Hindlimb muscle (tissue), 1 donor: ENCODE measurements at places on chromosomes 11 and 22.

DNA sequence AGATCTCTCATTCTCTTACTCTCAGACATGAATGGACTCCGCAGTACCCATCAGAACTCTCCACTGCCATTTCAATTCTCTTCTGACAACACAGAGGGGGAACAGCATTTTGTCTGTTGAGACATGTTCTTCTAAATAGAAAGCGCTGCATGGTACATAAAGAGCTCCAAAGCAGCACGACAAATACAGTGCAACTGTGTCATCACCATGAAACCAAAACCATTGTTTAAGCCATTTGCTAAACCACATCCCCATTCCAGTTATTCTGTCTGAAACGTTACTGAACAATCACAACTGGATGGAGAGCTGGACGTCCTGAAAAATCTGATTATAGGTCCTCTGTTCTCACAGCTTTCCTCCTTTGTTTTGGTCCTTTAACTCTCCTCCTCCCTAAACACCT lies 17.9 kb upstream of the TENM4 start:
- DNase-seq: no peak

GRCh38 chr11:61022311-61023085 lies 51.0 kb downstream of the CD6 start:
- DNase-seq: no peak

- no peak for DNase-seq
Measured at GRCh38 chr22:38397189-38398085, 57.6 kb downstream of the KCNJ4 start.

DNA sequence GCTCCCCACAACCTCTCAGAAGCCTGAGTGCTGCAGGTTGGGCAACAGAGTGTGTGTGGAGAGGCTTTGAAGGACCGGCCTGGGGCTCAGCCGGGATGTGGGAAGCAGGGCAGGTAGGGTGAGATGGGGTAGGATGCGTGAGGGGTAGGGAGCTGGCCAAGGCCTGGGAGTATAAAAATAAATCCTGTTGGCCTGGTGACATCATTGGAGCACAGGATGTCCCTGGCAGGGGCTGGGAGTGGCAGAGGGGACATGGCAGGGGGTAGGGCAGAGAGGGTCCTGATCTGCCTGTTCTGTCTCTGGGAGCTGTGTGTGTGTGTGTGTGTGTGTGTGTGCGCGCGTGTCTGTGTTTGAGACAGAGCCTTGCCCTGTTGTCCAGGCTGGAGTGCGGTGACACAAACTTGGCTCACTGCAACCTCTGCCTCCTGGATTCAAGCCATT lies 28.6 kb downstream of the TEF start:
- DNase-seq: no peak

GRCh38 chr22:29724843-29725242 lies 5.0 kb downstream of the CABP7 start:
- DNase-seq: no peak

- DNase-seq: no peak
Measured at GRCh38 chr11:69912161-69912910, 93.1 kb upstream of the FGF3 start.

DNA sequence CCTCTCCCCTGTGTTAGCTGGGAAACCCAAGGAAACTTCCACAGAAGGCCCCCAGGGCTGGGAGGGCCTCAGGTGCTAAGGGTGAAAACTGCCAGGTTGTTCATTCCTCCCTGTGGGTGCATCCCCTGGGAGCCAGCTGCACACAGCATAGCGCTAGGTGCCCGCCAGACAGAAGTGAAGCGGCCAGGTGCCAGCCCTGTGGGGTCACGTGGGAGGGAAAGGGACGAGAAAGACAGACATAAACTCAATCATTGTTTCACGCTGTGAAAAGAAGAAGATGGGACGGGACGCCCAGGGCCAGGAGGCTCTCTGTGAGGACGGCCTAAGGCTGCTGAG lies 31.6 kb upstream of the HMOX1 start:
- DNase-seq: peak; percentile 39

DNA sequence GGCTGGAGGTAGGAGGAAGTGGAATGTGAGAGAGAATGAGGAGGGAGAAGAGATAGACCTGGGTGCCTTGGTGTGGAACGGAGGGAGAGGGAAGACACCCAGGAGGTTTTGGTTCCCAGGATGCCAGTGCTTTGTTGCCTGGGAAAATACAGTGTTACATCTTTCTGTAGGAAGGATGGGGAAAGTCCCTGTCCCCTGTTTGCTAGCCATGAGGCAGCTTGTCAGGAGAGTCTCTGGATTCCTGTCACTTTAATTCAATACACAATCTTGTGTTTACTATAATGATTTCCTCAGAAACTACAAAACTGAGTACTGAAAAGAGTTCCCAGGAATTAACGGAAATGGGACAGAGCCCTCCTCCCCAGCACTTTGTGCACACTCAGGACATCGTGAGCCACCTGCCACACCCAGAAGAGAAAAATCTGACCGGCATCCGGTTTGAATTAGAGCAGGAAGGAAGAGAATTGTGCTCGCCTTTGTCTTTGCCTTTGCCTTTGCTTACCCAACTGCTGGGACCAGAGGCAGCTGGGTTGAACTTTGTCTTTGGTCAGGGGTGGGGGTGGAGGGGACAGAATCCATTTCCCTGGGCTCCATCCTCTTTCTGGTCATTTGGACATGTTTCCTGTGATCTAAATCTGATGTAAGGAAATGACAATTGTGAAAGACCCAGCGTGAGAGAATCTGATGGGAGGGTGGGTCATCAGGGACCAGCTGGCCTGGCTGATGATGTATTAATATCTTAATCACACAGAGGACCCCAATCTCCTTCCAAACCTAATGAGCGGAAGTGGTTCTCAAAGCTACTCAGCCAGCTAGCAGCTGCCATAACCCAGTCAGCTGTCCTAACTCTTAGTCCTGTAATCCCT lies 1.3 kb upstream of the LIMK2 start:
- DNase-seq: no peak

DNA sequence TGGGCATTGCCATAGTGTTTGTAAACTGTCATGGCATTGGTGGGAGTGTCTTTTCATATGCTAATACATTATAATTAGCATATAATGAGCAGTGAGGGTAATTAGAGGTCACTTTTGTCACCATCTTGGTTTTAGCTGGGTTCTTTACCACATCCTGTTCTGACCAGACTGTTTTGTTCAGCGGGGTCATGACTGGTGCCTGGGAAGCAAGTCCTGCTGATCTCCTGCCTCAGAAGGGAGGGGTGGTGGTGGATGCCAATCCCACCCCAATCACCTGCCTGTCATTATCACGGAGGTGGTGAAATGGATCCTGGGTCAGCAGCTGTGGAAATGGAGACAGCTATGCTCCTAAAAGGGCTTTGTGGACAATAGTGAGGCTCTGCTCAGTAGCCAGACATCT lies 31.2 kb downstream of the IL18 start:
- DNase-seq: no peak

GRCh38 chr11:46916286-46917108 lies 1.9 kb downstream of the LRP4 start:
- peak; percentile 70 for DNase-seq

DNA sequence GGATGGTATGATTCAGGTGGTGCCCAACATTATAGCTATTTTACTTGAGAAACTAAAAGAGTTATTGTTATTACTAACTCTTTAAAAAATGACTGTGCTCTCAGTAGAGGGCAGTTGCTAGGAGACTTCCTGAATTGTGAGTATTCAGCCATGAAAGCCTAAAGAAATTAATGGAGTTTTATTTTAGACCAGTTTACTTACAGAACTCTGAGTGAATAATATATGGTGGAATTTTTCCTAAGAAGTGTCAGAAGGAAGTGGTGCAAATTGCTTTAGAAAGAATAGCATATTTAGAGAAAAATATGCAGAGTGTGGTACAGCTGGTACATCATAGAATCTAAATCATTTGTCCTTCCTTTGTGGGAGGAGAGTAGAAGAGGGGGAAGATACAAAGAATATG lies 689.9 kb upstream of the CCDC90B start:
- no peak for DNase-seq

GRCh38 chr11:1608363-1608762 lies at the start of gene KRTAP5-3:
TSS of gene KRTAP5-3 (minus strand) at chr11:1608463. CDS start at chr11:1608385, 78 bp downstream.
- no peak for DNase-seq

DNA sequence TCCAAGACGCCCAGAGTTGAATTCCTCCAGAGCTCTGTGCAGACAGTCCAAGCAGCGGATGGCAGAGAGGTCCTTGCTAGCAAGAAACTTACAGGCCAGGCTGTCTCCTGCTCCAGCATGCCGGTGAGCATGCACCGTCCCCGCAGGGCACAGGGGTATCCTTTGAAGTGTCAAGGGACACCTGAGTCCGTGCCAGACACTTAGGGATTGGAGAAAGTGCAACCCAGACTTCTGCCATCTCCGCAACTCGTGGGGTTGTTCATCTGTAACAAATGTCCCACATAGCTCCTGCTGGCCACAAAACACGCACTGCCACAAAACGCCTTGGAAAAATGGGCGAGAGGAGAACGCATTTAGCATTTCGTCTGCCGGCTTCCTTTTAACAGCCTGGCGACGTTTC lies 13.3 kb downstream of the TSPO start:
- DNase-seq: no peak

DNA sequence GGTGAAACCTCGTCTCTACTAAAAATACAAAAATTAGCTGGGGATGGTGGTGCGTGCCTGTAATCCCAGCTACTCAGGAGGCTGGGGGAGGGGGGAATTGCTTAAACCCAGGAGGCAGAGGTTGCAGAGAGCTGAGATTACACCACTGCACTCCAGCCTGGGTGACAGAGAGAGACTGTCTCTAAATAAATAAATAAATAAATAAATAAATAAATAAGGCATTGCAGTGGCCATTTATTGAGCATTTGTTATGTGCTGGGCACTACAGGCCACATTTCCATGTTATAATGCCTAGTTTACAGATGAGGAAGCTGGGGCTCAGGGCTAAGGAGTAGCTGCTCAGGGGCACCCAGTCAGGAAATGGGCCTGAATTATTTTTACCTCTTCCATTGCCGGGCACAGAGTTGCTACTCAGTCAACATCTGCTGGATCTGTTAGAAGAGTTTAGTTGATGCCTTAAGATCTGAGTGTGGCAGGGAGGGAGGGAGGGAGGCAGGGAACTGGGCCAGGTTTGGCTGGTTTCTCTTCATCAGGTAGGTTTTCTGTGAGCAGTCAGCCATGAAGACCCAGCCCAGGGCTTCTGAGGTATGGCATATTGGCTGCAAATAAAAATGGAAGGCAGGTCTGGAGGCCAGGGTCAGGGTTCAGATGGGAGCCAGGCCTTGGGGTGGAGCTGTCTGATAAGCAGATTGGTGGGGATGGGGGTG lies 5.6 kb downstream of the PVALB start:
- no peak for DNase-seq
